ENCODE measurements at places on chromosomes 11 and 22.

GRCh38 chr11:133842730-133843129 is 2.6 kb downstream of the SPATA19 start:
- no peak for DNase-seq

DNA sequence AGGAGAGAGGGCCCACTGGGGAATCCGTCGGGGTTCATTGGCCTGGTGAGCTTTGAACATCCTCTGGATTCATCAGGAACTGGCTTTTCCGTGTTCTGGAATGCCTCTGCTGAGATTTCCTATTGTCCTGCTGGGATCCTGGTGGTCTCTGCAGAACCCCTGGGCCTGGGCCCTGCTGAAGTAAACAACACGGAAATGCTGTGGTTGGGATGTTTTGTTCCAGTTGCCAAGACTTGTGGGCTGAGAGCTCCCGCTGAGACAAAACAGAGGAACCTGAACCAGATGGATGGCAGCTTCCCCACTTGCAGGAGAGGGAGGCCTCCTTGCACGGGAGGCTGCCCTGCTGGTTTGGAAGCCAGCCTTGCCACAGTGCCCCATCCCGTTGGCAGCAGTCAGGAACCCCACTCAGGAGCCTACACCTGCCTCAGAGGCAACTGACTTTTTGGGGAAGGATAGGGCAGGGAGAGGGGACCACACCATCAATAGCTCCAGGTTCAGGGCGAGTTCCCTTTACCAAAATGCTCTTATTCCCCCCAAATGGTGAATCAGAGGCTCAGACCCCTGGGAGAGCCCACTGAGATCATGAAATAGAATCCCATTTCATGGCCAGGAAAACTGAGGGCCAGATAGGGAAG is 60.7 kb downstream of the LRRC32 start:
- DNase-seq, result no peak

- DNase-seq, result no peak
Measured at GRCh38 chr22:44546686-44547310, 48.8 kb upstream of the RTL6 start.

GRCh38 chr11:68396516-68396915 is 64.0 kb upstream of the PPP6R3 start:
- no peak for DNase-seq

- no peak for DNase-seq
Measured at GRCh38 chr11:31974366-31975136, 116.3 kb upstream of the RCN1 start.

DNA sequence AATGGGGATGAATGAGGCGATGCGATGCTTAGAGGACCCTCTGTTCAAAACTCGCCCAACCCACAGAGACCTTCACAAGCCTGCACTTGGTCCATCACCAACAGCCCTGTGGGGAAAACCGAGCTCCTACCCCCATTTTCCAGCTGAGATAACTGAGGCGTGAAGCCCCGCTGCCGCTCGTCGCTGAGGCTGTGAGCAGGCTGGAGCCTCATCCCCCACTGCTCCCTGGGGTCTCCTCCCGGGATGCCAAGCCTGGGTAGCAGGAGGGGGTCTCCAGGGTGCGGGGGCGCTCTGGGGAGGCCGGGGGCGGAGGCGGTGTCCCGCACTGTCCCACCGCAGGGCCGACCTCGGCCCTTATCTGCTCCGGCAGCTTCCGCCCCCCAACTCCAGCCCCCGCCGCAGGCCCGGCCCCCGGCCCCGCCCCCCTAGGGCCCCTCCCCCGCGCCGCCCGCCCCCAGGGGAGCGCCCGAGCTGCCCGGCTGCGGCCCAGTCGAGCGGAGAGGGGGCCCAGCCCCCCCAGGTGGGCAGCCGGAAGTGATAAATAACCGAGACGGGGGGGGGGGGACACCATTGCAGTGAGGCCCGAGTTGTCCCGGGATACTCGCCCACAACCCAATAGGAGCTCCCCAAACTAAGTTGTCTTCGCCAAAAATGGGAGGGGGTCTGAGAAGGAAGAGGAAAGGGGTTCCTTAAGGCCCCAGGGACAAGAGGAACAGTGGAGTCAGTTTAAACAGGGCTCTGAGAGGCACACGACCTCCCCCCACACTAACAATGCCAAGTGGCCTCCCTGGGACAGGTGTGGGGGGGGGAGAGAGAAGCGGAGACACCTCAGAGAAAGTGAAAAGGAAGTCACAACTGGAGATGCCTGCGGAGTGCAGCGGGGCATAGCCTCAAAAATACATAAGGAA is 8.3 kb upstream of the SLC39A13 start:
- DNase-seq, result peak; percentile 37

DNA sequence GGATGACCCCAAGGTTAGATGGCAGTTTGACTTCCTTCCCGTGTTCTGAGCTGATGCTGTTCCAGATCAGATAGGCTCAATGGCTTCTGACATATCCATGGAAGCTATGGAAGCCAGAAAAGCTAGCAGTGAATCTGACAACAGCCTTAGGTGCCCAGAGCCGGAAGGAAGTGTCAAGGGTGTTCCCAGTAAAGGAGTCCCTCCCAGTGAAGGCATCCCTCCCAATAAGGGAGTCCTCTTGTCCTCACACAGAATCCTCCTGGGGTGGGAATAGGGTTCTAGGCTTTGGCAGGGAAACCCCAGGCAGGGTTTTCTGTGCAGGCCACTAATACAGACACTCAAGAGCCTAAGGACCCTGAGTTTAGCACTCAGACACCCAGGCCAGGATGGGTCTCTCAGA is 47.0 kb upstream of the ISX start:
- DNase-seq, result no peak

DNA sequence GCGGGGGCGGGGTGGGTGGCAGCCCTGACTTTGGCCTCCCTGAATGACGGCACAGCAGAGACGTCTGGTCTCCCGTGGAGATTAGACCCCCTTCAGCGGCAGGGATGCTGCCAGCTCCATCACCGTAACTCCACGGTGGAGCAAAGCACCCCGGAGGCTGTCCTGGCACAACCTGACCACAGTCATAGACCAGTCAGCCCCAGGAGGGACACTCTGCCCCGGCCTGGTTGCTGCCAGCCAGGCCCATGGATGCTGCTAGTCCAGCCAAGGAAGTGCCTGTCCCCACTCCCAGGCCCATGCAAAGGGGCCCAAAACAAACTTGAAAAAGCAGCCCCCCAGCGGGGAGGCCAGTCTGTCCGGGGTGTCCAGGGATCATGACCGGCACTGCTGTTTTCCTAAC is 11.5 kb upstream of the ANO1 start:
- DNase-seq, result no peak
